ENCODE measurements at places on chromosomes 1 and 21. TPM values are rescaled to one million over a fixed set of nuclear protein-coding genes. Genes with fewer than 3 reads are reported as not detected.
A peak's percentile ranks its signal among the peaks of the same experiment; 100 is the strongest.

The AKT3 gene
- polyA plus RNA-seq: 3.2 TPM

GRCh38 chr1:67590329-67590728 lies 94.7 kb upstream of the GADD45A start:
- DNase-seq: no peak

The ADORA1 gene
- 2.6 TPM for polyA plus RNA-seq

The SAMSN1 gene
- polyA plus RNA-seq: 2.3 TPM

GRCh38 chr1:224534731-224535130 lies 81.4 kb upstream of the CNIH3 start:
- DNase-seq: no peak

The SPOCD1 gene
- polyA plus RNA-seq: 0.36 TPM

The ALPL gene
- 8.7 TPM for polyA plus RNA-seq

DNA sequence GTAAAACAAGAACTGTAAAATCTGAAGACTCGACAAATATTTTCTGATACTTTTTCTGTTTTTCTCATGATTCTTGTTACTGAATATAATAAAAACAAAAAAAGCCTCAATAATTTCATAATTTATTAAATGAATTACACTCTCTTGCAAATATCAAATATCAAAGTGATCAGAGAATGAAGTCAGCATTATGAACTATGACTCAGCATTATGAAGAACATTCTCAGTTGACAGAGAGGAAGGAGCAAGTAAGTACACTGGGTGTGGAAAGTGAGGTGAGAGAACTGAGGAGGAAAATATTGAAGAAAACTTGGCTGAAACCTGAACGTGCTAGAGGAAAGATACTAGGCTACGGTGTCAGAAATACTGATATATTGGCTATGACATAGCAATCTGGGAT lies 529.5 kb downstream of the KCNT2 start:
- DNase-seq: no peak

- peak; percentile 38 for DNase-seq
Observed at GRCh38 chr1:67853704-67854103, 20.4 kb upstream of the GNG12 start.

The DYRK3 gene
- polyA plus RNA-seq: 26.0 TPM

The AK4 gene
- polyA plus RNA-seq: 40.0 TPM

- DNase-seq: no peak
Observed at GRCh38 chr1:167790117-167790516, 68.3 kb downstream of the MPZL1 start.

The LAMC1 gene
- 108 TPM for polyA plus RNA-seq

The KCNN3 gene
- 0.42 TPM for polyA plus RNA-seq

- no peak for DNase-seq
Observed at GRCh38 chr1:29330856-29331255, 94.5 kb downstream of the PTPRU start.

- no peak for DNase-seq
Observed at GRCh38 chr1:39590546-39590945, 14.0 kb upstream of the PABPC4 start.

The HES3 gene
- polyA plus RNA-seq: not detected

DNA sequence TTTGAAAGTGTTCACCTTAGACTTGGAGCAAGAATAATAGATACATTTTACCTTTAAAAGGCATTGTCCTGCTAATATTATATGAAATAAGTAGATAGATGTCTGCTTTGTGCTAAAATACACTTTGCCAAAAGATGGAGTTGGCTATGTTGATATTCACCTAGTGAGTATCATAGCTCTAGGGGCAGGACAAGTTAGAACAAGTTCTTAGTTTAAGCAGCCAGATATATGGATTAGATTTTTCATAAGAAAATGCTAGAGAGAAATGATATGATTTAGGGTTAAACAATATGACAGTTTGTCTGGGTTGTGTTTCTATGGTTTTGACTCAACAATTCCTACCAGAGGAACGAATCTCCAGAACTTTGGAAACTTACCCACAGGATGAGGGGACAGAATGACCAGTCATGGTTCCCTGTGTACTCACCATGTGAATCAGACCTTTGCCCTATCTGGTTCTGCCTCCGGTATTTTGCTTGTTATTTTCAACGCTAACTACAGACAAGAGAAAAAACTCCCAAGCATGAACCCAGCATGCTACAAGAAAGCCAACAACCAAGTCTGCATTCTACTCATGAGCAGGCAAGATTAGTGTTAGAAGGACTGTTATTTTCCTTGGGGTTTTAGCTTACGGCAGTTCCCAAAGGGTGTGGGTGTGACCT lies 1.7 kb downstream of the F5 start:
- no peak for DNase-seq

GRCh38 chr1:180616439-180616838 lies 15.4 kb upstream of the XPR1 start:
- no peak for DNase-seq

The MROH7 gene
- polyA plus RNA-seq: 2.9 TPM

- no peak for DNase-seq
Observed at GRCh38 chr1:89274411-89274857, 1.8 kb upstream of the GBP5 start.

DNA sequence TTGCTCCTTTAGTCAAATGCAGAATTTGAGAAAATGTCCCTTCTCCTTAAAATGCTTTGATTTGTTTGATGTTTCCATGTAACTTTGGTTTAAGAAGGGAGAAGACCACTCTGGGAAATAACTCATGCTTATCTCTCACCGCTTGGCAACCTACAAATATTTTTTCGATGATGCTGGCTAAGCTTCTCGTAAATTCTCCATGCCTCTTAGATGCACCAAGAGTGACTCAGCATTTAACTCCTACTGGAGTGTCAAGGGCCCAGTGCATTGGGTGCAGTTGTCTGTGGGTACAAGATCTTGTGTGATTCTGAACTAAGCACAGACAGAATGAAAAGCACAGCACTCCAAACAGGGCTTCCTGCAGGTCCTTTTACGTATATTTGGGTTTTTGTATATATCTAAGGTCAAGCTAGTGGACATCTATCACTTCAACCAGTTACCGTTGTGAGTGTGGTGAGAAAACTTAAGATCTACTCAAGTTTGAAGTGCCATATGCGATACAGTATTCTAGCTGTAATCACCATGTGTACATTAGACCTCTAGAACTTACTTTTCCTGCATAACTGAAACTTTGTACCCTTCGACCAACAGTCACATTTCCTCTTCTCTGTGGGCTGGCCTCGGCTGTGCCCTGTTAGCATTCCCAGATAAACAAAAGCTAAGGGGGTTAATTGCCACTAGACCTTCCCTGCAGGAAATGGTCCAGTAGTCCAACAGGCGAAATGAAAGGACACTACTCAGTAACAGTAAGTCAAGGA lies 55.8 kb downstream of the COL18A1 start:
- DNase-seq: no peak

The FCRLB gene
- 0.46 TPM for polyA plus RNA-seq

The SMPDL3B gene
- polyA plus RNA-seq: not detected

DNA sequence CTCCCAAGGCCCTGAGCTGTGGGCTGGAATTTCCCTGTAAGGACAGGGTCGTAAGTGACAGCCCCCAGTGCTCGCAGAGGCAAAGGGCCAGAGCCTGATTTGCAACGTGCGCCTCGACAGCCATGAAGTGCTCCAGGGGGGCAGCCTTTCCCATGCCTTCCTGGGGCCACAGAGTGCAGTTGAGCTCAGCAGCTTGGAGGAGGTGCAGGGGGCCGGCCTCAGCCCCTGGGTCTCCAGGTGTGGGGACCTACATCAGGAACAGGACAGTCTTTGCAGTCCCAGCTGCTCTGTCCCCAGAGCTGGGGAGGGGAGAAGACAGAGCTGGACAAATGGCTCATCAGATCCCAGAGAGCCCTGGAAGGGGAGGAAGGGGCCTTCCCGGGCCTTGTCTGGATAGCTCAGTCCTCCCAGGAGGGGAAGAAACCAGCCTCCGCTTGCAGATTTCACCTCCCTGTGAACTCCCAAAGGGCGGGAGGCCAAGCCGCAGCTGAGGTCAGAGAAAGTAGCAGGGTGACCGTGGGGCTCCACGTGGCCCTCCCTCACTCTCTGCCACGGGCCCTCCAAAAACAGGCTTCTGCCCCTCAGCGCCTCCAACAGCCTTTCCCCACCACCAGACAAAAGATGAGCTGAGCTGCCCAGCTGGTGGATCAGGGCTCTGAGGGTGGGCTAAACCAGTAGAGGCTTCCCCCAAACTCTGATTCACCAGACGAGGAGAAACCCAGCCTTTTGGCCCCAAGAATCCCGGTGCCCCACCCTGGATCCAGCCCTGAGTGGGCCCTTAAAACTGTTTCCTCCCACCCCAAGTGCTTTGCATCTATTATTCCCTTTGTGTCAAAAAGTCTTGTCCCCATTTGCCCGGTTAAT lies 76.5 kb downstream of the DHRS3 start:
- no peak for DNase-seq

GRCh38 chr21:38631206-38631605 lies 132.9 kb upstream of the ERG start:
- DNase-seq: no peak

The AGBL4 gene
- polyA plus RNA-seq: not detected

The LCE1C gene
- polyA plus RNA-seq: not detected

The L1TD1 gene
- not detected for polyA plus RNA-seq

The TRMT1L gene
- 8.4 TPM for polyA plus RNA-seq

Data from heart left ventricle (tissue), 16 donors.